ENCODE measurements at places on chromosomes 4 and X. TPM values are rescaled to one million over a fixed set of nuclear protein-coding genes. Genes with fewer than 3 reads are reported as not detected.

- H3K27me3 ChIP-seq: no peaks in the 10 kb centered on the region
- no peak overlapping the region for H3K27ac ChIP-seq
- H3K4me3 ChIP-seq: no peak overlapping the region
- no peak for DNase-seq
- no peaks in the 10 kb centered on the region for H3K4me1 ChIP-seq
Measured at GRCh38 chr4:137470806-137471205, 61.5 kb downstream of the PCDH18 start.

GRCh38 chr4:31530555-31530954 lies 810.4 kb downstream of the PCDH7 start:
- no peaks in the 10 kb centered on the region for H3K36me3 ChIP-seq
- H3K27ac ChIP-seq: no peak overlapping the region
- no peak overlapping the region for H3K4me3 ChIP-seq
- no peak for DNase-seq
- no peaks in the 10 kb centered on the region for H3K27me3 ChIP-seq

Gene NDP
- not detected for total RNA-seq

Gene RAB40AL
- not detected for total RNA-seq
